Endothelial cell of coronary artery (primary cell): ENCODE measurements at places on chromosomes 7 and 10. TPM values are rescaled to one million over a fixed set of nuclear protein-coding genes. Genes with fewer than 3 reads are reported as not detected.

FKBP6 gene
- not detected in 2 replicates for total RNA-seq

ERVW-1 gene
- not detected in 2 replicates for total RNA-seq

CLCN1 gene
- not detected in 2 replicates for total RNA-seq

KCNH2 gene
- under 0.01 TPM in 1 of 2 replicates, not detected in the other for total RNA-seq

TDRD1 gene
- not detected in 2 replicates for total RNA-seq

OGDHL gene
- total RNA-seq: 0.19 and 0.99 TPM in 2 replicates

EGFR gene
- total RNA-seq: 1.5 and 7.5 TPM in 2 replicates

GPNMB gene
- 0.27 and 0.47 TPM in 2 replicates for total RNA-seq

SDK1 gene
- 0.81 and 1.5 TPM in 2 replicates for total RNA-seq

HUS1 gene
- total RNA-seq: 19.6 and 19.8 TPM in 2 replicates

POM121C gene
- total RNA-seq: 7.5 and 12.6 TPM in 2 replicates

NXPH1 gene
- total RNA-seq: not detected in 2 replicates

CYP2C18 gene
- not detected in 2 replicates for total RNA-seq

CNPY4 gene
- 34.2 and 36.7 TPM in 2 replicates for total RNA-seq

TAS2R5 gene
- total RNA-seq: 0.81 and 0.94 TPM in 2 replicates

RBP4 gene
- total RNA-seq: not detected in 2 replicates

CYP3A7 gene
- not detected in 2 replicates for total RNA-seq

ADIRF gene
- 21.6 and 26.6 TPM in 2 replicates for total RNA-seq
